ENCODE measurements at places on chromosomes 12 and 14. TPM values are rescaled to one million over a fixed set of nuclear protein-coding genes. Genes with fewer than 3 reads are reported as not detected.

DNA sequence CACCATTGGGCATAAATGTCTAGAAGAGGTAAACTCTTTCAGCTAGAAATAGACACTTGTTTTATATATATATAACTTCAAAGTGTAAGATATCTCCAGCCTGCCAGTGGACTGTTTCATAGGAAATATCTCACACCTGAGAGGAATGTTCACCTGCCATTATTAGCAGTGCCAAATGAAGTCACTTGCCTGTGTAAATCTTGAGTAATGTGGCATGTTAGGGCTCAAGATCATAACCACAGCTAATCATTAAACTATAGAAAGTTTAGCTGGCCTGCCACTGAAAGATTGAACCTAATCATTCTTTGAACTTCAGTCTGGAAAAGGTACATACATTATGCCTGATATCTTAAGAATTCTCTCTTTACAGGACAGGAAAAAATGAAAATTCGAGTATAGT lies 25.5 kb upstream of the KCNJ8 start:
- DNase-seq: no peak

DNA sequence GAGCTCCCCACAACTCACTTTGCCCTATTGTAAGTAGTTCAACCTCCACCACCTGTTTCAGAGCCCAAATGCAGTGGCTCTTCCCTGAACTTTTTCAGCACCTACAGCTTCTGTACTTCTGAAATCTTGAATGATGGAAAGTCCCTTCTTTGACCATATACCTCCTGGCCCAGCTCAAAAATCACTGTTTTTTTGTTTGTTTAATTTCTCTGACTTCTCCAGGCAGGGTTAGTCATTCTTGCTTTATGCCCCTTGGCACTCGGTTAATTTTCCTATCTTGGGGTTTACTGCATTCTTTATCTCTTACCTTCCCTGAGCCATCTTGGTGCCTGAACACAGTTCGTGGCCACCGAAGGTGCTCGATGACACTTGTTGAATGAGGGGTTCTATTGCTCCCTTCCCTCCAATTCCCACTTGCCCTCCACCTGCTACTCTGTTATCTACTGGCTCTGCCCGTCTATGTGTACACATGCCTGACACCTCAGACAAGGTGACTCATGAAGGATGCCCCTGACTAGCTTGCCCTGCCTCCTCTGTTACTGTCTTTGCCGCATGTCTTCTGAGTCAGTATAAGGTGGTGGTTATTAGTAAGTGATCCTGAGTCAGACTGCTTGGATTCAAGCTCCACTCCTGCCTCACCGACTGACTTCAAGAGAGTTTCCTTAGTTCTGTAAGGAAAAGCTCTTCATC lies 4.4 kb downstream of the AMHR2 start:
- DNase-seq: peak; percentile 59

GRCh38 chr14:94365624-94366023 lies 22.8 kb downstream of the SERPINA1 start:
- no peak for DNase-seq

DNA sequence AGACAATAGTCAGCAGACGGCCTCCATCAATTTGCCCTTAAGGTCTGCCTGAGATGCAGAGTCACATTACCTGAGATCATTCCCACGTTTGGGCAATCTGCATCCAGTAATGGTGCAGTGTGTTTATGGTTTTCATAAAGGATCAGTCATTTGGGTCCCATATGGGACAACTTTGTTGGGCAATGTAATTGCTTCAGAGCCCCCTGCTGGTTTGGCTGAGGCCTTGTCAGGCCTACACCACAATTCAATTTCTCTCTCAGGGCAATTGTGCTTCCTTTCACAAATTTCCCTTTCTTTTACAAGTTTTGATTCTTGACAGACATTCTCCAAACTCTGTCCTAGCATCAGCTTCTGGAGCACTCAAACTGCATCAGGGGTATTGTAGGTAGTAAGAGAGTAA lies 191.2 kb upstream of the SSTR1 start:
- DNase-seq: no peak

DNA sequence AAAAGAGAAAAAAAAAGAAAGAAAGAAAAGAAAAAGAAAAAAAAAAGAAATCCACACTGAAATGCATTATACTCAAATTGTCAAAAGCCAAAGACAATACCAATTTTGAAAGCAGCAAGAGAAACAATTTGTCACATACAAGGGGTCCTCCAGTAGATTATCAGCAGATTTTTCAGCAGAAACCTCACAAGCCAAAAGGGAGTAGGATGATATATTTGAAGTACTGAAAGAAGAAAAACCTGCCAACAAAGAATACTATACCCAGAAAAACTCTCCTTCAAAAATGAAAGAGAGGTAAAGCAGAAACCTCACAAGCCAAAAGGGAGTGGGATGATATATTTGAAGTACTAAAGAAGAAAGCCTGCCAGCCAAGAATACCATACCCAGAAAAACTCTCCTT lies 37.1 kb upstream of the ANO6 start:
- no peak for DNase-seq

DNA sequence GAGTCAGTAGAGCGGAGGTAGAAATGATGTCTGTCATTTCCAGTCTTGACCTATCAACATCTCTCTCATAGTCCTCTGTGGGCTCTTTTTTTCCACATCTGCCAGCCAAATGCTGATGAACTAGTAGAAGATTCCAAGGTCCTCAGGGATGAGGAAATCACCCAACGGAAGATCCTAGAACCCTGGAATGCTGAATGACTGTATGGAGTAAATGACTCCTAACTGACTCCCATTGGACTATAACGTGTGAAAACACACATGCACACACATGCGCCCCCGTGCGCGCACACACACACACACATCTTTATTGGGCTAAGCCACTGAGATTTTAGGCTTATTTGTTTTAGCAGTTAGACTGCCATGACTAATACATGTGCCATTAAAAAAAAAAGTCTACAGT lies 159.2 kb downstream of the MYRFL start:
- DNase-seq: no peak

GRCh38 chr14:80946187-80946586 lies 4.6 kb upstream of the CEP128 start:
- no peak for DNase-seq

Gene LRRC43
- polyA plus RNA-seq: not detected

Gene SOX5
- 3.1 TPM for polyA plus RNA-seq

Gene KCNC2
- 0.44 TPM for polyA plus RNA-seq

DNA sequence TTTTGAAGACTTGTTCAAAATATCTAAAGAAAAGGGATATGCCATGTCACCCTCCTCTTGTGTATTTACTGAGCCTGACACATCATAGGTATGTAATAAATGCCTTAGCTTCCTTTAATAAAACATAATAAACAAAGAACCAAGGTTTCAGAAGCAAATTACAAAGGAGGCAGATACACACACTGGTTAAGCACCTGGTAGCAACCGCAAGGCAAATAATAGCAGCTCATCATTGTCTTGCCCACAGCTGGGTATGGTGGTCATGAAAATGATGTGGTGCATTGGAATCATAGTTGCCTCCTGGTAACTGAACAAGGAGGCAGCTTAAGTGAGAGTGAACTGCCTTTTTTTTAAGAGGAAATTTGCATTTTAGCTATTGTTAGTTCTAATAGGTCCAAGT lies 39.0 kb downstream of the PAX9 start:
- DNase-seq: no peak

DNA sequence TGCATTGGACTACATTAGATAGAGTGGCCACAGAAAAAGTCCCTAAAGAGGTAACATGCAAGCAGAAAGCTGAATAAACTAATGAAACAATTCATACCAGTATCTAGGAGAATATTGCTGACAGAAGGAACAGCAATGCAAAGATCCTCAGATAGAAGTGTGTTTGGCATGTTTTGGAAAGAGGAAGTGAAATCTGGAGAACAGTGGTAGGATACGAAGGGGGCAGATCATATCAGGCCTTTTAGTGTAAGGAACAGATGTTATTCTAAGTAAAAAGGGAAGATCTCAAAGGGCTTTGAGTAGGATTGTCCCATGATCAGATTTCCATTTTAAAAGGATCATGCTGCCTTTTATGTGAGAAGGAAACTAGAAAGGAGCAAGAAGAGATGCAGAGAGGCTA lies 342.9 kb downstream of the PAWR start:
- no peak for DNase-seq

Gene TAS2R43
- polyA plus RNA-seq: 0.41 TPM

DNA sequence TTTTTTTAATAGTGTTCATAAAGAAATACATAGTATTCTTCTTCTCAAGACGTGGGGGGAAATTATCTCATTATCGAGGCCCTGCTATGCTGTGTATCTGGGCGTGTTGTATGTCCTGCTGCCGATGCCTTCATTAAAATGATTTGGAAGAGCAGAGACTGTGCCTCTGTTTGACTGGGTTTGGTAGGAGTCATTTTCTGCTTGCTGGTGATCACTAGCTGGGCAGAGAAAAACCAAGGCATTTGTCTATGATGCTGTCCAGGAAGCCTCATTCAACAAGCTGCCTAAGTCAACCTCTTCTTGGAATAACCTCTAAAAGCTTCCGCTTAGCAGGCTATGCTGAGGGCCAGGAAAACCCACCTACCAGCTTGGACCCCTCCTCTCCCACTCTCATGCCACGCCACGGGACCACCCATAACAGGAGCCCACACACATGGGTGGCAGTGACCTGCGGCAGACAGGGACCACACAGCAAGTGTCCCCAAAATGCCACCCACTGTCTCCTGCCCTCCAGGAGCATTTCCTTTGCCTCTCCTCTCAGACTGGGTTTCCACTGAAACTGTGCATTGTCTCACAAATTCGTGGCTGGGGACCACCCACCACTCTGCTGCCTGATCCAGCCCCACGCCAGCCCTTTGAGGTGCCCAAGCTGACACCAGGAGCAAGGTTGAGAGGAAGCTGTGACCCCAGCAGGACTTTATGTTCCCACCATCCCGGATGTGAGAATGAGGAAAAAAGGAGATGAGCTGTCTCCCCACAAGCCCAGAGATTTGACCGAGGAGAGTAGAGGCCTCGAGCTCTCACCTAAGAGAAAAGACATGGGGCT lies 36.8 kb downstream of the DAD1 start:
- DNase-seq: no peak

DNA sequence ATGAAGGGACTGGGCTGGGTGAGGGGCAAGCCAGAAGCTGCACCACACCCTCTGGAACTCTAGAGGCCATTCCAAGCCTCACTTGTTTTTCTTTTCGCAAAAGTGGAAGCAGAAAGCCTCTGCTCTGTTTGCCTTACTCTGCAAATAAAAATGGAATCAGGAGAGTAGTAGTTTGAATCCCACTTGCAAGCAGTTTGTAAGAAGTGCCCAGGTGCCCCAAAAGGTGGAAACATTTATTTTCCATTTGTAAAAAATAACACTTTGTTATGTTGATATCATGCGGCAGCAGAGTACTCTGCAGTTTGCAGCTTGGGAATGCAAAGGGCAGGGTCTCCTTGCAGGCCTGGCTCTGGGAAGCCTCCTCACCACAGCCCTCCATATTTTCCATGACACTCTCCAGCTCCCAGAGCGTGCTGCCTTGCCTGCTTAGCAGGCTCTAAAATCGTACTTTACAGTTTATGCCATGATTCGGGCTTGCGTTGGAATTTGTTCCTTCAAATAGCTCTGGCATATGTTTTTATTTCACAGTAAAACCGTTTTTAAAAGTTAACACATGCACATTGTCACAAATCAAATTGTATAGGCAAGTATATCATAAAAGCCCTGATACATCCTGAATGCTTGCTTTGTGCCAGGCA lies 20.0 kb downstream of the TUNAR start:
- DNase-seq: no peak

DNA sequence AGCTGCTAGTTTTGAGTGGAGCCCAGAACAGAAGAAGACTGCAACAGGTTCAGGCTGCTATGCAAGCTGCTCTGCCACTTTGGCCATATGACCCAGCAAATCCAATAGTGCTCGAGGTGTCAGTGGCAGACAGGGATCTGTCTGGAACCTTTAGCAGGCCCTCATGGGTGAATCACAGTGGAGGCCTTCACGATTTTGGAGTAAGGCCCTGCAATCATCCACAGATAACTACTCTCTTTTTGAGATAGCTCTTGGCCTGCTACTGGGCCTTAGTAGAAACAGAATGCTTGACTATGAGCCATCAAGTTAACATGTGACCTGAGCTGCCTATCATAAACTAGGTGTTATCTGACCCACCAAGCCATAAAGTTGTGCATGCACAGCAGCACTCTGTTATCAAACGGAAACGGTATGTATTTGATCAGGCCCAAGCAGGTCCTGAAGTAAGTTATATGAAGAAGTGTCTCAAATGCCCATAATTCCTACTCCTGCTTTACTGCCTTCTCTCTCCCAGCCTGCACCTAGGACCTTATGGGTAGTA lies 116.9 kb upstream of the CCDC196 start:
- no peak for DNase-seq

Gene GLT1D1
- polyA plus RNA-seq: 0.78 TPM

Gene GALNT16
- polyA plus RNA-seq: 32.1 TPM

Gene DAO
- 0.13 TPM for polyA plus RNA-seq

Gene SERPINA4
- polyA plus RNA-seq: 0.31 TPM
